ENCODE measurements at places on chromosomes 13 and 19. TPM values are rescaled to one million over a fixed set of nuclear protein-coding genes. Genes with fewer than 3 reads are reported as not detected.

The FGF22 gene
- total RNA-seq: 0.77 TPM

The KLK12 gene
- not detected for total RNA-seq

GRCh38 chr13:98459721-98460370 is 117.1 kb downstream of the STK24 start:
- no peak for DNase-seq
- peaks cover 89% of the 10 kb centered on the region for H3K36me3 ChIP-seq
- H3K4me1 ChIP-seq: no peaks in the 10 kb centered on the region
- no peak overlapping the region for H3K4me3 ChIP-seq
- H3K27ac ChIP-seq: no peak overlapping the region
- H3K27me3 ChIP-seq: no peaks in the 10 kb centered on the region

GRCh38 chr19:4379383-4380253 is 20.7 kb downstream of the SH3GL1 start:
- peaks cover 12% of the 10 kb centered on the region for H3K36me3 ChIP-seq
- no peak for DNase-seq
- no peak overlapping the region for H3K27ac ChIP-seq
- no peak overlapping the region for H3K4me3 ChIP-seq
- peaks cover 3% of the 10 kb centered on the region for H3K4me1 ChIP-seq

DNA sequence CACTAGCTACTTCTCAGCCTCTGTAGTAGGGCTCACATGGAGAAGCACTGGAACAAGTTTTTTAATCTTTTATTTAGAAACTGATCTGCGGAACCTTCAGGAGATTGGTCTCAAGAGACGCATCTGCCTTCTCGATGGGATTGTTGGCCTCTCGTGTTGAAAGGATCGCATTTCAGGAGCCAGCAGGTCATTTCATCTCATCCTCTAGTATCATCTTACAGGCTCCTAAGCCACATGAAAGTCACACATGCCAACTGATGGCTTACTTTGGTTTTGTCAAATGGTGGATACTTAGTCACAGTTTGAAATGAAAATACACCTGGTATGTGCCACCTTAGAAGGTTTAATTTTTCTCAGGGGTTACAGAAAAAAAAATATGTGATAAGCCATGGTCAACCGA is 1703.6 kb downstream of the EFNB2 start:
- no peak for DNase-seq
- H3K36me3 ChIP-seq: no peaks in the 10 kb centered on the region
- H3K4me3 ChIP-seq: no peak overlapping the region

DNA sequence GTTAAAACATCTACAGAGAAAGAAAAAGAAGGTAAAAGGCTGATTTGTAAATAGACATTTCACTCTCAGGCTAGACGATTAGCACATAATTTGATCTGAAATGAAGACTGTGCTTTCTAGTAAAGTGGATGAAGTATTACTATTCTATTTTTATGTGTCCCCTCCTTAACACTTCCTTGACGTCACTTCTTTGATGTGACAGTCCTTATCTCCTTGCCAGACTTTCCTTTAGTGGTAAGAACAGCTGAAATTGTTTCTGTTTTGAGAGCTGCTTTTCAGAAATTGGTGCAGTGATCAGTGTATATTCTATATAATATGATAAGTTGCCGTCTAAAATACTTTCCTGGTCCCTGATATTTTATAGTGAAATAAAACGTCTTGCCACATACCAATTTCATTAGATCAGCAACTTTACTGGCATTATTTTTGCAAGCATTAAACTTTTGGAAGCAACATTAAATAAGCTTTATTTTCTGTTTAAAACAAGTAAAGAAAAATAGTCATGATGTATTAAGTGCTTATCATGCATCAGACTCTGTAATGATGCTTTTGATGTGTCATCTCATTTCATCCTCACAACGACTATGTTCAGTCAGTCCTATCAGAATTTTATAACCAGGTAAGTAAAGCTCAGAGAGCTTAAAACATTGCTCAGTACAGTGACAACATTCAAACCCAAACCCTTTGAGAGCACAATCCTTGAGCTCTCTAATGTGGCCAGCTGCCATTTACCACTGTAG is 210.3 kb upstream of the PCDH9 start:
- DNase-seq: no peak
- H3K27ac ChIP-seq: no peak overlapping the region
- no peaks in the 10 kb centered on the region for H3K27me3 ChIP-seq
- no peaks in the 10 kb centered on the region for H3K4me1 ChIP-seq

GRCh38 chr19:38022791-38023670 is 116.0 kb downstream of the SIPA1L3 start:
- no peak for DNase-seq
- H3K4me1 ChIP-seq: no peaks in the 10 kb centered on the region
- no peak overlapping the region for H3K27ac ChIP-seq
- no peaks in the 10 kb centered on the region for H3K36me3 ChIP-seq
- H3K27me3 ChIP-seq: no peaks in the 10 kb centered on the region

- no peak overlapping the region for H3K27ac ChIP-seq
- H3K4me1 ChIP-seq: no peaks in the 10 kb centered on the region
- DNase-seq: no peak
- H3K36me3 ChIP-seq: no peaks in the 10 kb centered on the region
- H3K4me3 ChIP-seq: no peak overlapping the region
- no peaks in the 10 kb centered on the region for H3K27me3 ChIP-seq
These were observed 10.2 kb downstream of the INSL3 start for GRCh38 chr19:17811103-17811502.

GRCh38 chr19:19778666-19779065 is 42.9 kb downstream of the ZNF506 start:
- no peak for DNase-seq
- peaks cover 14% of the 10 kb centered on the region for H3K36me3 ChIP-seq
- H3K4me3 ChIP-seq: no peak overlapping the region
- no peak overlapping the region for H3K27ac ChIP-seq
- peaks cover 4% of the 10 kb centered on the region for H3K4me1 ChIP-seq
- no peaks in the 10 kb centered on the region for H3K27me3 ChIP-seq

- no peaks in the 10 kb centered on the region for H3K27me3 ChIP-seq
- H3K36me3 ChIP-seq: peaks cover 38% of the 10 kb centered on the region
- peak overlapping the region; percentile 99 for H3K4me3 ChIP-seq
- peak; percentile 71 for DNase-seq
These were observed 845 bp downstream of the SPRY2 start for GRCh38 chr13:80339912-80340650.

DNA sequence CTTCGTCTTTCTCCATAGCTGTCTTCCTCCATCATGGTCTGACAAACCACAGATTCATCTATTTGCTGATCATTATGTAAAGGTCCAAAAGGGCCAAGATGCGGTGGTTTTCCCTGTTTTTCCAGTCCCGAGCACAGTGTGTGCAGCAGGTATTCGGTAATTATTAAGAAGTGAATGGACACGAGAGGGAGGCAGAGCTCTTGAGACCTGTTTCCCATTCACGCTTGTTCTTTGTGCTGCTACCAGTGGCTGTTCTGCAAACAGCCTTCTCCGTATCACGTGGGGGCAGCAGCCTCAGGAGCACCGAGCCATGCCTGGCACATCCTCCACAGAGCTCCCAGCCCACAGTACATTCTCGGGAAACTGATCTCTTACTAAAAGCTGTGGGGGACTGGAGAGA is 50.3 kb downstream of the CCDC70 start:
- no peaks in the 10 kb centered on the region for H3K36me3 ChIP-seq
- no peak for DNase-seq
- no peaks in the 10 kb centered on the region for H3K27me3 ChIP-seq
- no peak overlapping the region for H3K4me3 ChIP-seq
- H3K4me1 ChIP-seq: no peaks in the 10 kb centered on the region

GRCh38 chr19:13723206-13723605 is 41.1 kb upstream of the MRI1 start:
- H3K4me3 ChIP-seq: no peak overlapping the region
- no peaks in the 10 kb centered on the region for H3K36me3 ChIP-seq
- no peaks in the 10 kb centered on the region for H3K27me3 ChIP-seq
- H3K27ac ChIP-seq: no peak overlapping the region
- no peaks in the 10 kb centered on the region for H3K4me1 ChIP-seq
- DNase-seq: no peak

- no peaks in the 10 kb centered on the region for H3K4me1 ChIP-seq
- no peak overlapping the region for H3K27ac ChIP-seq
- no peak overlapping the region for H3K4me3 ChIP-seq
- H3K27me3 ChIP-seq: no peaks in the 10 kb centered on the region
These were observed 79.4 kb downstream of the SPACA7 start for GRCh38 chr13:112455476-112456059.
